ENCODE measurements at places on chromosomes 4 and X. TPM values are rescaled to one million over a fixed set of nuclear protein-coding genes. Genes with fewer than 3 reads are reported as not detected.
A peak's percentile ranks its signal among the peaks of the same experiment; 100 is the strongest.

The ARHGAP6 gene
- total RNA-seq: 1.4 TPM

The HSFX3 gene
- not detected for total RNA-seq

DNA sequence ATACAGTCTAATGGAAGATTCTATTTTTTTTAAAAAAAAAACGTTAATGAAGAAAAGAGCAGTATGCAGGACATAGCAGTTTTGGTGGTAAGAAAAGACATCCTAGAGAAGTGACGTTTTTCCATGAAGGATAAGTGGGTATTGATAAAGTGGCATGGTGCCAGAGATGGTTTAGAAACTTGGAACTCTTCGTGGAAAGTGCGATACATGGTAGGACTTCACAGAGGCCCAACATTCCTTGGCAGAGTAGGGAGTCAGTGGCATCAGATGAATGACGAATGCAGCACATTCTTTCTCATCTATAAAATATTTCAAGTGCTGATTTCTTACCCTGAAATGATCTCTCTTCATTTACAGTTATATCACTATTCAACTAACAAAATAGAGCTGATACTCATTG is 298.7 kb downstream of the CCSER1 start:
- DNase-seq: no peak

- DNase-seq: no peak
Measured at GRCh38 chr4:121030711-121031110, 41.6 kb downstream of the NDNF start.

DNA sequence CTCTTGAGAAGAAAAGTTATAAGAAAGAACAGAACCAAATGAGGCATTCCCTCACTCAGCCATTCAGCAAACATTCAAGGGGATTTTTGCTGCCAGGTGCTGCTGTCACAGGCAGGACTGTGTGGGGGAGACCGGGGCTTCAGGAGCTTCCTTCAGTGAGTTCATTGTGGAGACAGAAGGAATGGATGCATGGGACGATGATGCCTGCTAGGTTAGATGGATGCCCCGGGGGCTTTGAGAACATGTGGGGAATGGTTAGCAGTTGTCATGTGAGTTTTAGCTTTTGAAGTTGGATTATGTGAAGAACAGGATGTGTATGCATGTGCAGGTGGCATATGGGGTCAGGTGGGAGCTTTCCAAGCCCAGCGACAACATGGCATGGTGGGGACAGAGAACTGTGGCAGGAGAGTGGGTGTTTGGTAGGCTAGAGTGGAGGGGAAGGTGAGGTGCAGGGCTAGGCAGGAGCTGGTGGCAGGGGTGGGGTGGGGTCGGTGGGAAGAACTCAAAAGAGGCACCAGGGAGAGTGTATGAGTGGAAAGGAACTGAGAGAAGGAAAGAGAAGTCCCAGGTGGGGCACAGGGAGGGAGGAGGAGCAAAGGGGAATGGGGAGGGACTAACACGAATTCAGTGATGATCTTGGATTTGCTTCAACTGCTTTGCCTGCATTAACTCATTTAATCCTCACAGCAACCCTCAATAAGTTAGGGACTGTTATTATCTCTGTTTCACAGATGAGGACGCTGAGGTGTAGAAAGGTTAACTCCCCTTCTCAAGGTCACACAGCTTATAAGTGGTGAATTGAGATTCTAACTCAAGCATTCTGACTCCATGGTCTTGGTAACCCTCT is 8.4 kb downstream of the DCUN1D4 start:
- DNase-seq: no peak

DNA sequence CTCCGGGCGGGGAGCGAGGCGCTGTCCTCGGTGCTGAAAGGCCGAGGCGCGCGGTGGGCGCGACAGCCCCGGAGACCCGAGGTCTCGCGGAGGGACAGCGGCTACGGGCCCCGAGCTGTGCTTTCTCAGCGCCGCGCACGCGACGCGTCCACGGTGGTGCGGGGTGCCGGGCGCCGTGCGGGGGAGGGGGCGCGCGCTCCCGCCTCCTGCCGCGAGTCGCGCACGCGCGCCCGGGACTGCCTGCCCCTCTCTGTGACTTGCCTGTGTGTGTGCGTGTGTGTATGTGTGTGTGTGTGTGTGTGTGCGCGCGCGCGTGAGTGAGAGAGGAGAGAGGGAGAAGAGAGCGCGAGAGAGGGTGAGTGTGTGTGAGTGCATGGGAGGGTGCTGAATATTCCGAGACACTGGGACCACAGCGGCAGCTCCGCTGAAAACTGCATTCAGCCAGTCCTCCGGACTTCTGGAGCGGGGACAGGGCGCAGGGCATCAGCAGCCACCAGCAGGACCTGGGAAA is at the start of gene GRIA2:
GRIA2 (plus strand) TSS at position 358 of the 511 bp plus-strand sequence. CDS start 315 bp downstream, outside the sequence.
- DNase-seq: no peak

DNA sequence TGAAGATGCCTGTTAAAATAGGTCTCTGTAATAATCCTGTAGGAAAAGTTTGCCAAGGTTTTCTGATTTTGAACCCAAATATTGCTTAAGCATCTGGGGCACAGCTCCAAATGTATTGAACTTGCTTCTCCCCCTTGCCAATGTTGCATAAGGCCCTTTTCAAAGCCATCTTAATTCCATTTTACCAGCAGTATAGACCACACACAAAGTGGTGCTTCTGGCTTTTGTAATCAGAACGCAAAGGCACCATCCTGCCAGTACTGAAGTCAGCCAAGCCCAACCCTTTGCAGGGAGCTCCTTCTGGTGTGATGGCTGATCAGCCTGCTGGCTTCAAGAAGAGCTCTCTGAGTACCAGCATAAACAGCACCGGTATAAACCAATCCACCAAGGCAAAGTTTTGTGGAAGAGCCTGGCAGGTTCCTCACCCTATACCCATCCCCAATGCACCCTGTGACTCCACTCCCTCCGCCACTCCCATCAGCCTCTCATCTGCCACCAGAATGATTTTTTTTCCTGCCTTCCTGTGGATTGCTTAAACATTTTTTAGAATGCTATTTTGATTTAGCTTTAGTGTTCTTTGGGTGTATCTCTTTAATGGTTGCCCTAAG is 39.2 kb upstream of the USP9X start:
- no peak for DNase-seq

DNA sequence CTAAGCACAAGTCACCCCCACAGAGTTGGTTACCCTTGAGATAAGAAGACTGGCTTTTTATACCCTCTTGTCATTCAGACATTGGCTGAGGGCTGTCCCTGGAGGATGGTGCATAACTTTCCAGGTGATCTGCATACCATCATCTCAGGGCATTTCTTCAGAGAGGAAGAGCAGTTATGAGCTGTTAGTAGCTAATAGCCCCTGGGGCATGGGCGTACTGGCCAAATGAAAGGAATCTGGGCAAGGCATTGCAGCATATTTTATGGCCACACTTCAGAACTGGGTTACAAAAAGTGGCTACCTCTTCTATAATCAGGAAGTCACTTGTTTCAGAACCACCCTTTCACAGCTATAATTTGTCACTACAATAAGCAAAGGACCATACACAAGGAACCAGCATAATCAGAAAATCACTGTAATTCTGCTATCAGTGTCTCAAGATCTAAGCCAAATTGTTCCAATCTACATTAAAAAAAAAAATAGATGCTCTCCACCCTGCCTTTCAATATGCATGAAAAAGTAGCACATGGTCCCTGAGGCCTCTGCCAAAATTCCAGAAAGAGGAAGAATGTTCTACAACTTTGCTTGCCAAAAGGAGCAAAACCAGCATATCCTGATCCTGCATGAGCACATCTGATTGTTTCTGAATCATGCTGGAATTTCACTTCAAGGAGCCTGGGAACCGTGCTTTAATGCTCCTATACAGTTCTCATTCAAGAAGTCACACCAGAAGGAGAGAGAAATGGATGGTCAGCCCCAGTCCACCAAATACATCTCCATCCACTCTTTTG is 92.0 kb downstream of the TMEM144 start:
- DNase-seq: no peak

The SYTL5 gene
- not detected for total RNA-seq

- DNase-seq: no peak
Measured at GRCh38 chrX:13923845-13924244, 105.8 kb downstream of the GEMIN8 start.

GRCh38 chrX:14386981-14387380 is 142.4 kb upstream of the GLRA2 start:
- DNase-seq: no peak

The CENPC gene
- total RNA-seq: 20.8 TPM

DNA sequence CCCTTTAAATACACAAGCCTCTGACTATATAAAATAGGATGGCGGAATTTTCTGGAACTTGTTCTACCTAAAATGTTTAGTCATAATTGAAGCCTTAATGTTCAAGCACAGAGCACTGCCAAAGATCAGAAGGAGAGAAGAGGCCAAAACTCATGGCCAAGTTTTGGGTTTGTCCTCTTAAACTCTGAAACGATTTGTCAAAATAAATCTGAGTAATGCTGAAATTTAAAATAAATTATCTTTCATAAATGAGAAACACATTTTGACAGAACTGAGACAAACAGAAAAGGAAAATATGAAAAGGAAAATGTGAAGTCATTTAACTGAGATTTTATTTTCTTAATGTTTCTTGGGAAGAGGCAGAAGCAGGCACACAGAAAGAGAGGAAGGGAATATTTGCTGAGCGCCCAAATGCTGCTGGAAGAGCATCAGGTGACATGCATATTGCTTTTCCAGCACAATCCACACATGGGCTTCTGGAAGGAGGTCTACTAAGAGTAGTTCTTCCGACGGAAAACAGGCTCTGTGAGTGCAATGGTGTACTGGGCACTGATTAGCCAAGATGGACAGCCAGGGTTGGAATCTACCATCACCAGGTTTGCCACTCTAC is 47.4 kb upstream of the ZNF518B start:
- DNase-seq: no peak

DNA sequence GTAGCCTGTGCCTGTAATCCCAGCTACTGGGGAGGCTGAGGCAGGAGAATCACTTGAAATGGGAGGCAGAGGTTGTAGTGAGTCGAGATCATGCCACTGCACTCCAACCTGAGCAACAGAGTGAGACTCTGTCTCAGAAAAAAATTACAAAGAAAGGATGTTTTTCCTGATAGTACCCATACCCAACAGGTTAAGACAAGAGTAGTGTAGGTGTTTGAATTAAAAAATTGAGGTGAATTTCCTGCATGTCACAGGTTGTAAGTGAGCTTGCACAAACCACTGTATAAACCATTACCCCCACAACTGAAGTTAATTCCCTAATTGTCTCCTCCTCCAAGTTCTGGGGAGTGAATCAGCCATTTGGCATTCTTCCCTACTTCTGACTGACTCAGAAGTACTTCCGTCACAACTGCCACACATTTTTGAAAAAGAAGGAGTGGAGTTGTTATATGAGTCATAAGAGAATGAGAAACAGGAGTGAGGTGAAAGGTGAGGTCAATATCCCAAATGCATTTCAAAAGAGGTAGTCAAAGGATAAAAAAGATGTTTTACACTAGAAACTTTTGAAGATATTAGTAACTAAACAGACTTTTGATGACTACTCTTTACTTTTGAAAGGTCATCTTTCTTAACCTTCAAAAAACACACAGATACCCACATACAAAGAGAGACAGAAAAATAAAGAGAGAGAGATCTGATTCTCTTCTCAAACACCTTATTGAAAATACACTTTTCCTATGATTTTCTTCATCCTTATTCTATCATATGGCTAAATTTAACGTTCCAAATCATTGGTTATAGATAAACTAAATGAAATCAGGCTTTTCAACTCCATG is 134.5 kb downstream of the BTC start:
- DNase-seq: no peak

GRCh38 chrX:105999294-105999693 is 39.2 kb downstream of the SERPINA7 start:
- no peak for DNase-seq

The LIMCH1 gene
- total RNA-seq: 0.15 TPM

- peak; percentile 2 for DNase-seq
Measured at GRCh38 chr4:111064342-111064993, 441.6 kb upstream of the PITX2 start.

DNA sequence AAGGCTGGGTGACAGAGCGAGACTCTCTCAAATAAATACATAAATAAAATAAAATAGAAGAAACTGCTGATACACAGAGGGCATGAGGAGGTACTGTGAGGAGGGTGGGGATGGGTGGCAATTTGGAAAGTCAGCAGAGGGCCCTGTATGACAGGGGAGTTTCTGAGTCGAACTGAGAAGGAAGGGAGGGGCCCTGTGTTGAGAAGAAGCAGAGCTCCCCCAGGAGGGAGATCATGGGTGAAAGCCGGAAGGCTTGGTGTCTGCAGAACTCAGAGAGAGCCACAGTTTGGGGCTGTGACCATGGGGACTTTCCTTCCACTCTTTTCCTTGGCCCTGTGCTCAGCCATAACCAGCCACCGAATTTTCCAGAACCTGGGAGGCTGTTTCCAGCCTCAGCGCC is 24.8 kb upstream of the AFAP1 start:
- DNase-seq: no peak

GRCh38 chr4:8653326-8654000 is 60.9 kb downstream of the CPZ start:
- DNase-seq: no peak

- DNase-seq: no peak
Measured at GRCh38 chrX:153474718-153475117, 4.3 kb upstream of the HAUS7 start.

- no peak for DNase-seq
Measured at GRCh38 chrX:74446876-74447275, 25.6 kb downstream of the SLC16A2 start.

- no peak for DNase-seq
Measured at GRCh38 chr4:77618383-77619241, 13.0 kb downstream of the CXCL13 start.

Data from GM12878 (cell line).